Stimulated activated effector memory CD8-positive, alpha-beta T cell treated with anti-CD3 and anti-CD28 coated beads, Interleukin-12 subunit alpha, Interleukin-12 subunit beta, amount 100 ng/mL, for 72 hours (primary cell): ENCODE measurements at places on chromosomes 2 and 18.

GRCh38 chr2:230218421-230218820 lies 1.4 kb downstream of the SP110 start:
- no peak for DNase-seq

GRCh38 chr2:167212014-167212648 lies 323.9 kb downstream of the XIRP2 start:
- no peak for DNase-seq

GRCh38 chr2:27085673-27086089 lies 891 bp upstream of the KHK start:
- peak; percentile 76 for DNase-seq

DNA sequence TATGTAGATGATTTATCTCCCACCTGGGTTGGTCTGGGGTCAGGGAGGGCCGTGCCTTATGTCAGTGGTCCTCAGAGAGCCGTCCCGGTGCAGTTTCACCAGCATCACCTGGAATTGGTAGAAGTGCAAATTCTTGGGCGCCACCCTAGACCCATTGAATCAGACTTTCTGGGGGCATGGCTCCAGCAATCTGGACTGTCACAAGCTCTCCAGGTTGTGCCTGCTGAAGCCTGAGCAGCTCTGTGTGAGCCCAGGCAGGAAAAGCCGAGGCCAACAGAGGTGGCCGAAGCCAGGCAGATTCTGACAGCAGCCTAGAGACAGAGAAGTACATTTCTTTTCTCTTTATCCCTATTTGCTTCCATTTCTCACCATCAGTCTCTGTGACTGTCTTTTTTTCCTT lies 98.4 kb upstream of the SEC11C start:
- DNase-seq, result no peak

DNA sequence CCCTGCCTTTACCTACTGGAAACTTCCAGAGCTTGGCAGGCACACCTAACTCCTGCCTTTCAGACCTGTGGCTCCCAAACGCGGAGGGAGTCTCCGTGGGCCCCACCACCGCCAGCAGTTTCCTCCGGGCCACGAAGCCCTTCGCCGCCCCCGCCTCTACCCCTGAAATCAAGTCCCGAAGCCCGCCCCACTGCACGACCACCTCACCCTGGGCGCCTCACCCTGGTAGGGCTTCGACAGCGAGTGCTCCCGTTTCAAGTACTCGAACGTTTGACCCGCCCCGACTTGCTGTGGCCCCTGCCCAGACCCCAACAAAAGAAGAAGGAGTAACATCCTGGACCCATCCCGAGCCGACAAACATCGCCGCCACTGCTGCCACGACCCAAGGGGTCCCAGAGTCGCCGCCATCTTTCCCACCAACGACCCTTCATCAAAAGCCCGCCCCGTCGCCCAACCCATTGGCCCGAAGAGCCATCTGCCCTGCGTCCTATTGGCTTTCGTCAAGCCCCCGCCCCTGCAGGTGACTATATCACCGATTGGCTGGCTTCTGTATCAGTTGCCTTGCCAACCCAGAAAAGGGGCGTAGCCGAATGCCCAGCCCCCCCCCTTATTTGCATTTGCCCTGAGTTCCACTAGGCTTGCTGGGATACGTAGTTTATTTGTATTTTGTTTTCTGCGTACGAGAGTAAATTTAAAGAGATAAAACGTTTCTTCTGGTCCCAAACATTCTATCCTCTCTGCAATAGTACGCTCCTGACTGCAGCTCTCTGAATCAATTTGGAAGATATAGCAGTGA lies at the start of gene LMAN2L:
TSS of gene LMAN2L (minus strand) at position 432 of the 796 bp plus-strand sequence. CDS start at position 408, 24 bp downstream.
- DNase-seq, result peak; percentile 95

GRCh38 chr18:51194604-51195003 lies 2.9 kb downstream of the MEX3C start:
- DNase-seq, result peak; percentile 49

- peak; percentile 54 for DNase-seq
These were observed 1.3 kb upstream of the CYP26B1 start for GRCh38 chr2:72148837-72149555.

GRCh38 chr18:53909668-53910067 lies 314.8 kb downstream of the MBD2 start:
- no peak for DNase-seq

DNA sequence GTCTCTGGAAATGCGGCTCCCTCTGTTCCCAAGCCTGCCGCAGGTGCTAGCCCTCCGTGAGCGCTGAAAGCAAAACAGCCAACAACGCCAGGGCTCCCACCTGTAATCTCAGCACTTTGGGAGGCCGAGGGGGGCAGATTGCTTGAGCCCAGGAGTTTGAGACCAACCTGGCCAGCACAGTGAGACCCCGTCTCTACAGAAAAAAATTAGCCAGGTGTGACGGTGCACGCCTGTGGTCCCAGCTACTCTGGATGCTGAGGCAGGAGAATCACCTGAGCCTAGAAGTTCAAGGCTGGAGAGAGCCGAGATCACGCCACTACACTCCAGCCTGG lies 41.3 kb upstream of the PTMA start:
- DNase-seq, result no peak

- DNase-seq, result no peak
These were observed 74.6 kb upstream of the RNF152 start for GRCh38 chr18:61967252-61967891.

DNA sequence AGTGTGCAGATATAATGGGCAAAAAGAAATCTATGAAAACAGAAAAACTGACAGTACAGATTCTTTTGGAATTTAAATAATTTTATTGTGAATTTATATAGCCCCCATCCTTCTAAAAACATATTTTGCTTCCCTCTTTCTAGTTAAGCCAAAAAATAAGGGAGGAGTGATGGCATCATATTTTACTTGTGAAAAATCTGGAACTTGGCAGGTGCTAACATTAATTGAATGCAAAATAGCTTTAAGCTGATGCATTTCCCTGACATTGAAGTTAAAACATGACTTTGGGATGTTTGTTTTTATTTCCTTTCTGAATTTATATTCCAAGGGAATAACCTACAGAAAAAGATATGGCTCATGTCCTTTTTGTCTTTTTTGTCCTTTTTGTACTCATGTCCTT lies 82.6 kb upstream of the RBM44 start:
- no peak for DNase-seq

DNA sequence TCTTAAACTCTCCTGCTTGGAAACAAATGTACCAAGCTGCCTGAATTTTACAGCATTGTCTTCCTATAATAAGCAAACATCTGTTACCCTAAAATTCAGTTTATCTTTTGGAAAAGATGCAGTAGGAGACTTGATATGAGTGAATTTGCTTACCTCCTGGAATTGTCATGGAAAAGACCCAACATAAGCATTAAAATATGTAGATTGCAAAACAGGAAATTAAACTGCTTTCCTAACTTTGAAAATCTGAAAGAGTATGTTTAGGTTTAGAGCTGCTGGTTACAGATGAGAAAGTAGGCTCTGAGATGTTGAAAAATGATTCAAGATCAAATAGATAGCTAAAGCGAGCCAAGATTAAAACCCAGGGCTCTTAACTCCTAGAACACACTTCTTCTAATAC lies 316.5 kb downstream of the SOX11 start:
- DNase-seq, result no peak

DNA sequence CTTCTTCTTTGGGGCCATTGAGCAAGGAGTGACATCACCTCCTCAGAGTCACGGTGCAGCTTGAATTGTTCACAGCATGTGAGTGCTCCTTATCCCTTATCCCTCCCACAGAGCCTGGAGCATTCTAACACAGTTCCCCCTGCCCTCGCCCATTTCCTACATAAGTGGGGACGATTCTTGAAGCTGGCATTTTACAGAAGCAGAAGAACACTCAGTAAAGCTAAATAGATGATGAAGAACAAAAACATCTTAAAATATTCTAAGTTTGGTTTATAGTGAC lies 135.8 kb upstream of the APCDD1 start:
- no peak for DNase-seq

DNA sequence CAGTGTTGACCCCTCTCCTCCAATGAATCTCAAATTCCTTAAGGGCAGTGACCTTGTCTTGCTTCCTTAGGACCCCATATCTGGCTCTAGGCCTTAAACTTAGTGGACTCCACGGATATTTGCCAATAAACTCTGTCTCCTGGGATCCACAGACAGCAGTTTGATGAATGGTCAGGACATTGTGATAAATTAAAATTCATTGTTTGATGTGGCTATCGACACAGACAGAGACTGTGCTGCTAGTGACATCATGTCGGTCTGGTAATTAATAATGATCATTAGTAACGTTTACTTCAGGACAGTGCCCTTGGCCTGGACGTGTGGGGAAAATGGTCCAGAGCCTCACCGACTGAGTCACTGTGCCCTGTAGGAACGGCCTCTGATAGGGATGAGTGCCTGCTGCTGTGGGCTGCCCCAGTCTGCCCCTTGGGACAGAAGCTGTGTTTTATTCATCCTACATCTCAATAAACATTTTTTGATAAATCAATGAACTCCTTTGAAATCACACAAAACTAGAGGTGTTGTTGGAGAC lies 5.2 kb upstream of the SLC35F6 start:
- DNase-seq, result no peak

GRCh38 chr18:44539926-44540325 lies 140.8 kb upstream of the SETBP1 start:
- DNase-seq, result no peak

GRCh38 chr2:64859312-64860212 lies 129.6 kb upstream of the SLC1A4 start:
- DNase-seq, result no peak

GRCh38 chr2:47501374-47502200 lies 98.6 kb downstream of the MSH2 start:
- DNase-seq, result no peak
